ENCODE measurements at places on chromosomes 13 and 19. TPM values are rescaled to one million over a fixed set of nuclear protein-coding genes. Genes with fewer than 3 reads are reported as not detected.

Gene ZNF30
- total RNA-seq = 4.4 TPM

Gene ZNF98
- not detected for total RNA-seq

Gene CEACAM20
- not detected for total RNA-seq

Gene NFILZ
- total RNA-seq = not detected

Gene KATNAL1
- 6.0 TPM for total RNA-seq

Gene SGCG
- total RNA-seq = not detected

Gene RGS9BP
- total RNA-seq = 0.54 TPM

Gene ZNF567
- 7.0 TPM for total RNA-seq

Gene MEIS3
- total RNA-seq = 34.3 TPM

Gene SELENOV
- total RNA-seq = not detected

Gene GAPDHS
- not detected for total RNA-seq

Measured in A549 treated with RU486 at 1 μM for 4 hours (cell line).